NCI-H510A (cell line): ENCODE measurements at places on chromosomes 3 and 15.

GRCh38 chr3:111548092-111548491 is 6.1 kb downstream of the CD96 start:
- no peak for DNase-seq

DNA sequence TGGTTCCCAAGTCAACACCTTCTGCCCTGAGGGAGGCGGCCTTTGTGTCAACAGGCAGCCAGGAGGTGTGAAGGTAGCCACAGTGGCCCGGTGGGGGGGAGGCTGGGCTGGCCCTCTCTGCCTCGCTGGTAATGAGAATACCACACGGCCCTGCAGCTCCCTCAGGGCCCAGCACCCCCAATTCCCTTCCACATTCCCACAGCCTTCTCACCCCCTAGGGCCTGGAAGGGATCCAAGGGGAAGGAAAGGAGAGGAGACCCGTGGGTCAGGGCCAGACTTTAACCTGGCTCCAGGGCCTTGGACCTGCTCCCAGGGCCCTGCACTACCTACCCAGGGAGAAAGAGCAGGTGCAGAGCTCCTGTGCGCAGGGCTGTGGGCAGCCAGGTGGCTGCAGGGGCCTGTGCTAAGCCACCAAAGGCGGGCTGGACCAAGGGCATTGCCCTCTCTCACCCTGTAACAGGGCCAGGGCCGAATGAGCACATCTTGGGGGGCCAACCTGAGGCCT is 8.7 kb upstream of the MESP2 start:
- no peak for DNase-seq

GRCh38 chr3:179410331-179410730 is 40.9 kb downstream of the GNB4 start:
- DNase-seq, result no peak

GRCh38 chr3:143586576-143586975 is 261.7 kb downstream of the SLC9A9 start:
- DNase-seq, result no peak

DNA sequence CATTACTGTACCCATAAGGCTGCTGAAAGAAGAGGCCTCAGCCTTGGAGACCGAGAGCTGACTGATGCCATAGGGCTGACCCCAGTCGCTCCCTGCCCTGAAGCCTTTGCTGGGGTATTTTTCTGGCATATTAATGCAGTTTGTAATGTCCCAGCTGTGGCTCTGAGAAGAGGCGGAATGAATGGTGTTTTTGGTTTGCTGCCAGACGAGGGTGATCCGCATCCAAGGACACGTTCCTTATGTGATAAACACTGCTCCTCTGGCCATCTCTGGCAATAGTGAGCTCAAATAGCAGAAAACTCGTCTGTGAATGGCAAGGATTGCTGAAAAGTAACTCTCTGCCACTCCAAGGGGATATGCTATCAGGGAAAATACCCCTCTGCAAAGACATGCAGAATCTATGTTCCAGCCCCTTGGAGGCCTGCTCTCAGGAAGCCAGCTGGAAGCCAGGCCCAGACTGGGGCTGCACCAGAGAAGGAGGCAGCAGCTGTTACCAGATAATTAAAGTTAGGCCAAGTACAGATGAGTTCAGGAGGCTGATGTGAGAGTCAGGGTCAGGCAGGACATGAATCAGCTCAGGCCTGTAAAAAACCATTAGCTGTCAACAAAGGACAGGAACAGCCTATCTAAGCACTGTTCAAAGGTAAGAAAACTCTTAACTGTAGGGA is 28.9 kb upstream of the KLHL6 start:
- no peak for DNase-seq

- DNase-seq, result no peak
Observed at GRCh38 chr15:90322538-90322937, 29.5 kb upstream of the ZNF774 start.

DNA sequence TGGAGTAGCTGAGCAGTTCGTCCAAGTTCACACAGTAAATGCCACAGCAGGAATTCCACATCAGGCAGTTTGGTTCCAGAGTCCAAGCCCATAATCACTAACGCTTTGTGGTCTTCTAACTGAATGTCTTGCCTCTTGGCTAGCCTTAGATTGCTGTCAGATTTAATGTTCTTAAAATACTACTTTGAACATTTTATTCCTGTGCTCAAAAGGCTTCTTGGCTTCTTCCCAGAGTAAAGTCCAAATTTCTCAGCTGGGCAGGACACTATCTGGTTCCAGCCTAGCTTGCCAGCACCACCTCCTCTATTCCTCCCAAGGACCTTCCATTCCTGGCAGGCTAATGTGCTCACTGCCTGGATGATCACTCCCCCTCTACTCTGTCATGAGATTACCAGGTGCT is 256.9 kb downstream of the SQOR start:
- no peak for DNase-seq

DNA sequence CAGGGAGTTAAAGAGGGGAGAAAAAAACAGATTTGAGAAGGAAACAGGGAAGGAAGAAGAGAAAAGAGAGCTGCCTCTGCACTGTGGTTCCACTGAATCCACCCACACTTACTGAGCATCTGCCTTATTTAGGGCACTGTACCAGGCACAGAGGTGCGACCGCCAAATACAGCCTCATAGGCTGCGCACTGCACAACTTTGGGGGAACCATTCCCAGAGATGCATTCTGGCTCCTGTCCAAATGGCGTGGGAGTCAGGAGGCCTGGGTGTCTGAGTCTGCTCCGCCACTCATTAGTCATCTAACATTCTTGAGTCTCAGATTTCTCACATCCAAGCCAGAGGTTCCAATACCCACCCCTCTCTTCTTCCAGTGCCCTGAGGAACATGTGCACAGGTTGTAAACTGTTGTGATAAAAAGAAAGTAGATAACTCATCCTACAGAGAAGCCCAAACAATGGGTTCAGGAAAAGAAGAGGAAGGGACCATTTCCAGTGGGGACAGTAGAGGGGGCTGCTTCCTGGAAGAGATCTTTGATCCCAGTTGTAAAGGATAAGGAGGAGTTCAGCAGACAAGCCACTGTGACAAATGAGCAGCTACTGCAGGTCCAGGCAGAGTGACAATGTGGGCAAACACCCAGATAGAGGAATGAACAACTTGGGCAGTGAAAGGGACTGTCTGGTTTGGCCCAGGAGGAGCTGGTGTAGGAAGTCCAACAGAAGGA is 254.6 kb downstream of the UACA start:
- no peak for DNase-seq

GRCh38 chr3:99534951-99535704 is 103.3 kb upstream of the COL8A1 start:
- no peak for DNase-seq

DNA sequence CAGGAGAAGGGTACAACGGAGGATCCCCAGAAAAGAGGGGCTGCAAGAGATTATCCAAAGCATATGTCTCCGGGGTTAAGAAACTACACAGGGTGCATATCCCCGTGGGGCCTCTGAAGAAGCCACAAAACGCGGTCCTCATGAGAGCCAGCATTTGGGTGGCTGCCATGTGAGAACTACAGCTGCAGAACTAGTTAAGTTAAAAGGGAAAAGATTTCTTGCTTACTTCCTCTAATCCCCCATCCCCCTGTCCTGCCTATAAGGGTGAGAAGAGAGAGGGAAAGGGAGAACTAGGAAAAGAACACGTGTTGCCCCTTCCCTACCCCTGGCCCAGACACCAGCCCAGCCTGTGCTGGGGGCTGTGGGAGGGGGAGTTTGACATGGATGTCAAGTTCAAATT is 70.4 kb upstream of the PCSK6 start:
- no peak for DNase-seq

GRCh38 chr15:99250001-99250400 is 620 bp upstream of the TTC23 start:
- DNase-seq, result no peak

DNA sequence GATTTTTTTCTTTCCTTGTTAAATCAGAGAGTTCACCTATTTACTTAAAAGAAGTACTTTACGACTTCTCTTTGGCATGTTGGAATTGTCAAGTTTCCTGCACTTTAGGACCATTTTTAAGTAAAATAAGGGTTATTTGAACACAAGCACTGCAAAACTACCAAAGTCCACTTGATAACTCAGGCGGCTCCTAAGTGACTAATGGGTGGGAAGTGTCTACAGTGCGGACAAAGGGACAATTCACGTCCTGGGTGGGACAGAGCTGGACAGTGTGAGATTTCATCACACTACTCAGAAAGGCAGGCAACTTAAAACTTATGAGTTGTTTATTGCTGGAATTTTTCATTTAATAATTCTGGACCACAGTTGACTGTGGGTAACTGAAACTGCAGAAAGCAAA is 590.2 kb upstream of the UBE2E2 start:
- no peak for DNase-seq

GRCh38 chr15:65344914-65345275 is 32.9 kb downstream of the IGDCC3 start:
- DNase-seq, result no peak

DNA sequence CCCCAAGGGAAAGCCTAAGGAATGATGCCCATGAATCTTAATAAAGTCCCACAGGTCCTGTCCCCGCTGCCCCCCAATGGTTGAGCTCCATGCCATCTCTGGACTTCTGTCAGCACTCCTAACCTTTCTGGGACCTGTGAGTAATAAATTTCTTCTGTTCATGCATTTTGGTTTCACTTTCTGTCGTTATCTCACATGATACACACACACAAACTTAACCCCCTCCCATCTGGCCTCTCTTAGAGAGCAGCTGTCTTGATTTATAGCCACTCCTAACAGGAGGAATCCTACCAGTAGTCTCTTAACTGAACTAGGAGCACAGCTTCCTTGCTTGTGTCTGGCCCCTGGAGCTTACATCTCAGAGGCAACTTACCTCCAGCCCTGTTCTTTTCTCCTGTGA is 82.7 kb upstream of the SELENOK start:
- DNase-seq, result no peak

- DNase-seq, result no peak
Observed at GRCh38 chr15:63221346-63221745, 31.9 kb downstream of the RAB8B start.

GRCh38 chr15:55897560-55898336 is 95.7 kb downstream of the NEDD4 start:
- DNase-seq, result no peak

DNA sequence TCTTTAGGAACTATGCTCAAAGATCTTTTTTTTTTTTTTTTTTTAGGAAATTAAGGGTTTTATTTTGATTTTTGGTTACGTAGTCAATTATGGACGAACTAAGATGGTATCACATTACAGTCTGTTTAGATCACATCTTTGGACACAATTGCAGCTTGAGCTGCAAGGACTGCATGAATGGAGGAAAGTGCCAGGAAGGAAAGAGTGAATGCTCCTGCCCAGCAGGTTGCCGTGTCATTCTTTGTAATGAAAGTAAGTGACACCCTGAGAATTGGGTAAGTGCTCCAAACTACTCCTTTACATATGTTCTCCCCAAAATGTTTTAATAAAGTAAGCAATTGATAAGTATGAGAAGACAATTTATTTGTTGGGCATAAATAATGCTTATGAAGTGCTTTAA is 716.5 kb upstream of the GOLIM4 start:
- no peak for DNase-seq

GRCh38 chr3:79012530-79012913 is 755.3 kb downstream of the ROBO1 start:
- DNase-seq, result no peak

DNA sequence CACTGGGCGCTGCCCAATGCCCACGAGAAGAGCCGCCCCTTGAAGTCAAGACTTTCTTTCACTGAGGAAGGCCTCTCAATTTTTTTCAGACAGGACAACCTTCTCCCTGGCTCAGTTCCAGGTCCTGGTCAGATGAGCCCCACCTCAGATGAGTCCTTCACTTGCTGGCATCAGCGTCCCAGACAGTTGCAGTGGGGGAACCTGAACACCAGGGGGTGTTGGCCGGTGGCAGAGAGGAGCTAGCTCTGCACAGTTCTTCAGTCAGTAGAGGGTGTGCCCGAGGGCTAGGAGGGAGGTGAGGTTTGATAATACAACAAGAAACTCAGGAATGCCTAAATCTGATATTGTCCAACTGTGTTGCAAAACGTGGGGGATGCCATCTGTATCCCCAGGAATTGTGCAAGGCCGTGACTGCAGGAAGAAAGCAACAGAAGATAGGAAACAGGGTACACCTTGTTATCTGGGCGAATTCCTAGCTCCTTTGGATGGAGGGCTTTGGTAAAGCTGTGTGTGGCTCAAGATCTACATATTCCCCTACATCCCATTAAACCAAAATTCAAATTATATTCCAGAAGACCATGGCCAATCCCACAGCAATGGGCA is 34.3 kb downstream of the CCR3 start:
- DNase-seq, result no peak

- DNase-seq, result no peak
Observed at GRCh38 chr15:57223345-57223744, 153.0 kb upstream of the CGNL1 start.

DNA sequence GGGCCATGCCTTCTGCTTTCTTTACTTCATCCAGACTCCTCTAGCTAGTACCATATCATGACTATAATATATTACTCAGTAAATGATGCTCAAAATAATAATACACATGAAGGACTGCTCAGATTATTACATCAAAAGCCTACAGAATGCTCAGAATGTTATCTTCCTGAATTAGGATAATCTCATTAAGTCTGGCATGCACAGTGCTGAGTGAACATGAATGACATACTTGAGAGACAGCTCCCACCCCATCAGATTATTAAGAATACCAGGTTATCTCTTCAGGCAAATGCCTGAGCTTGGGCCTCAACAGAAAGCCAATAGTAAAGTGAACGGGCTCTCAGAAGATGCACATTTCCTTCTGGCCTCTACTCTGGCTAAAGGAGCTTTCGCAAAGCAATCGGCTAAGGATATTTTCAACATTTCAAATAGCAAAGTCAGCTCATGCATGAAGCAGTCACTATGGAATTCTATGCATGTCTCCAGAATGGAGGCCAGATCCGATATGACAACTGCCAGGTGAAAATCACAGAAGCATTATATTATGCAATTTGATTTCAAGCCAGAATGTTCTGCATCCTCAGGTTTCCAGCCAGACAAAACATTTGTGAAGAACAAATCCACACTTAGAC is 122.6 kb downstream of the KCNMB2 start:
- DNase-seq, result no peak

DNA sequence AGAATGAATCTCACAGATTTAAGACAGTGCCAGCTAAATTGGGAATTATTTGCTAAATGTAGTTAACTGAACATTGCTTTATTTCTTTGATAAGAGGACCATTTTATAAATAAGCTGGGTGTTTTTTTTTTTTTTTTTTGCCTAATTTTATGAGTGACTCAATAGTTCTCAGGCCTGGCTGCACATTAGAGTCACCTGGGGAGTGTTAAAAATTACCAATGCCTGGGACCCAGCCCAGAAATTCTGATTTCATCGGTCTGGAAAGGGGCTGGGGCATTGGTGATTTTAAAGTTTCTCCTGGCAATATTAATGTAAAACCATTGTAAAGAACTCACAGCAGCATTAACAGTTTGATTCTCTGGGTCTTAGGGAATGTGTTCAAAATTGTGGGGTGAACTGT is 51.2 kb upstream of the PHLDB2 start:
- no peak for DNase-seq

- DNase-seq, result no peak
Observed at GRCh38 chr15:96398776-96399175, 68.3 kb downstream of the NR2F2 start.

DNA sequence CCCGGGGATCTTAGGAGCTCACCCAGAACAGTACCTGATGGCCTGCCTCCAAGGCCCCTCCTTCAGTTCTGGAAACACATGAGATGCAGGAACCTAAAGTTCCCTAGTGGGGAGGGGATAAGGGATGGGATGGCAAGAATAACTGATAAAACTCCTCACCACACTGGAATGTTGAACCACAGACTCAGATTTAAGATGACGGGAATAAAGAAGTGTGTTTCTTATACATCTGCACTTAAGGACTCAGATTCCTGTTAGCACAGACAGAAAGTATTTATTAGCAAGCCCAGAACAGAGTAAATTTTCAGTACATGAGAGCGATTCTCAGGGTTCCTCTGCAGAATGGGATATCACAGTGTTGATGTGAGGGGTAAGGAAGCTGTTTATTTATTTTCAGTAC is 245.2 kb downstream of the TLE3 start:
- DNase-seq, result no peak

- DNase-seq, result no peak
Observed at GRCh38 chr15:83858820-83859505, 205.0 kb downstream of the ADAMTSL3 start.
